CD8-positive, alpha-beta memory T cell (primary cell): ENCODE measurements at places on chromosomes 3 and 15. TPM values are rescaled to one million over a fixed set of nuclear protein-coding genes. Genes with fewer than 3 reads are reported as not detected.

DNA sequence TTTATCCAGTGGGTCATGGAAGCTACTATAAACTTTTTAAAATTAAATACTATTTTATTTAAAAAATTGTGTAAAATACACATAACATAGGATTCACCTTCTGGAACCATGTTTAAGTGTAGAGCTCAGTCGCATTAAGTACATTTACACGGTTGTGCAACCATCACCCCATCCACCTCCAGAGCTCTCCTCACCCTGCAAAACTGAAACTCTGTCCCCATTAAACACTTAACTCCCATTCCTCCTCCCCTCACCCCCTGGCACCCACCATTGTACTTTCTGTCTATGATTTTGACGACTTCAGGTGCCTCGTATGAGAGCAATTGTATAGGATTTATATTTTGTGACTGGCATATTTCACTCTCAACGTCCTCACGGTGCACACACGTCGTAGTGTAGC is 70.7 kb downstream of the APBA2 start:
- no peaks in the 10 kb centered on the region for H3K36me3 ChIP-seq
- H3K27ac ChIP-seq: no peak overlapping the region
- H3K27me3 ChIP-seq: no peaks in the 10 kb centered on the region
- peaks cover 36% of the 10 kb centered on the region for H3K4me1 ChIP-seq
- H3K4me3 ChIP-seq: no peak overlapping the region
- DNase-seq: no peak

GRCh38 chr3:5198986-5199731 is 11.7 kb downstream of the EDEM1 start:
- H3K4me3 ChIP-seq: no peak overlapping the region
- DNase-seq: no peak
- H3K4me1 ChIP-seq: peaks cover 64% of the 10 kb centered on the region
- no peaks in the 10 kb centered on the region for H3K27me3 ChIP-seq
- peak overlapping the region; percentile 22 for H3K27ac ChIP-seq

GRCh38 chr15:61336026-61336638 is 107.0 kb upstream of the RORA start:
- no peak overlapping the region for H3K4me3 ChIP-seq
- H3K36me3 ChIP-seq: no peaks in the 10 kb centered on the region
- H3K27ac ChIP-seq: no peak overlapping the region
- no peak for DNase-seq

DNA sequence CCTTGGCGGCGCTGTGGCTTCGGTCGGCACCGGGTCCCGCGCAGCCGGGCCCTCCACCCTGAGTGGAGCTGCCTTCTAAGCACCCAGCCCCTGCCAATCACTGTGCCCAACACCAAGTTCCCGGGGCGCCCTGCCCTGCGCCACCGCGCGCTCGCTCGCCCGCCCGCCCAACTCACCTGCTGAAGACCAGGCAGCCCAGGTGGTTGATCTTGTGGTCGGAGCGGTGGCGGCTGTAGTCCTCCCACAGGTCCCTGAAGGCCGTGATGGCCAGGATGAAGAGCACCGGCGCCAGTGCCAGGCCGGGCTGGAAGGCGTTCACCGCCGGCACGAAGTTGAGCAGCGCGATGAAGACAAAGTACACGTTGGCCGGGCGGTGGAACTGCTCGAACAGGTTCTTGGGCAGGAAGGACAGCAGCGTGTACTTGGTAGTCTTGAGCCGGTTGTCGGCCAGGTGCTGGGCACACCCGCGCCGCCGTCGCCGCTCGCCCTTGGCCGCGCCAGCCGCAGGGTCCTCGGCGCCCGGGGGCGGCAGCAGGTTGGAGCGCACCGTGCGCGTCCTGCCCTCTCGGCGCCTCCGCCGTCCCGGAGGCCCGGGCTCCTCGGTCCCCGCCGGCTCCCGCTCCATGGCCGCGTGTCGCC is 536 bp downstream of the ATP10A start:
- no peaks in the 10 kb centered on the region for H3K36me3 ChIP-seq
- H3K27ac ChIP-seq: peak overlapping the region; percentile 48
- peak overlapping the region; percentile 77 for H3K4me3 ChIP-seq

DNA sequence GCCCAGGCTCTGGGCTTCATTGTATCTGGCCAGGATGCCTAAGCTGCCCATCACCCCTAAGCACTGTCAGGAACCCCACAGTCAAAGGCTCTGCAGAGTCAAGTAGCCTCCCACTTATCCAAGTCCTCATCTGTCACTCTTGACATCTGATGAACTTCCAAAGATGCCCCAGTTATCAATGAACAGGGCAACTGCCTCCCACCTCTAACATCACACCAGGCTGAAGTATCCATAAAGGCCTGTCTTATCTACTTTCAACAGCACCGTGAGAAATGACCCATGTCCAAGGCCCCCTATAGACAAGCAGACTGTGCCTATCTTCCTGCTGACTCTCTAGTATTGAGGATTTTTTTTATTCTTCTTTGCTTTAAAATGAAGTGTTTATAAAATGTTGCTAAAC is 56.4 kb downstream of the TRIM69 start:
- no peak for DNase-seq
- no peaks in the 10 kb centered on the region for H3K27me3 ChIP-seq
- H3K4me1 ChIP-seq: no peaks in the 10 kb centered on the region
- H3K36me3 ChIP-seq: no peaks in the 10 kb centered on the region
- H3K27ac ChIP-seq: no peak overlapping the region

DNA sequence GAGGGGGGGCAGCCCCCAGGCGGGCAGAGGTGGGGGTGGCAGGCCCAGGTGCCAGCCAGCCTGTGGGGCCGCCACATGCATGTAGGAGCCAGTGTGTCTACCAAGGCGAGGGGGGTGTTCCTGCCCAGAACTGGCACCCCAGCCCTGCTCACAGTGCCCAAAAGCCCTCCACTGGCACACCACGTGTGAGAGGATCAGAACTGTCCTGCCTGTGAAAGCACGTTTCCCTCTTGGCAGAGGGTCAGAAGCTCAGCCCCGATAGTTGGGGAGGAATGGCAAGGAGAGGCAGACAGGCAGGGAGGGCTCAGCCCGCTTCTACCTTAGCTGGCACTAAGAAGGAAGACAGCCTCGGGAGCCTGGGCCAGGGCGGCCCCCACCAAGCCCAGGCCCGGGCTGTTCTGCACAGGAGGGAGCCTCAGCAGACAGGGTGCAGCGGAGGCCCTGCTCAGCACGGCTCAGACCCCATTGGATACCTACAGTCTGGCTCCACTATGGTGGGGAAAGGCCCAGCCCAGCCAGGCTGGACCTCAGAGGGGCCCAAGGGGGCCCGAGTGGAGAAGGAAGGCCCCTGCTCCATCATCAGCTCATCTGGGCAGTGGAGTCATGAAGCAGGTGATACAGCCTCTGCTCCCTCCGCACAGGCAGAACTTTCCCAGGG is 84.8 kb upstream of the LINGO1 start:
- DNase-seq: no peak
- H3K4me3 ChIP-seq: no peak overlapping the region
- H3K27ac ChIP-seq: no peak overlapping the region
- H3K27me3 ChIP-seq: no peaks in the 10 kb centered on the region
- no peaks in the 10 kb centered on the region for H3K36me3 ChIP-seq
- H3K4me1 ChIP-seq: no peaks in the 10 kb centered on the region

DNA sequence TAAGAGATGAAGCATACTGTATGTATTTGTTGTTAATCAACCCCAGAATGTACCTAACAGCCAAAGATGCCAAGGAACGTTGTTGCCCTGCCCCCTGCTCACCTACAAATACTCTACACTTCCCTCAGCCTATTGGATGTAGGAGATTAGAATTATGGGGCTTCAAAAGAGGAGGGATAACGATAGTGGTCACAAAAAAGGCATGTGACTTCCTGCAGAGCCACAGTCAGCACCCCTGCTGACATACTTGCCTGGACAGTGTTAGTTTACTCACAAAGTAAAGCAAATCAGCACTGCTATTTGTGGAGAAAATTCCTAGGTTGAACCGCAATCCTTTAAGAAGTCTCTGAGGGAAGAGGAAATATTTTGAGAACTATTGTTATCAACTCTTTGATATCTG is 37.9 kb downstream of the PARP15 start:
- H3K27me3 ChIP-seq: no peaks in the 10 kb centered on the region
- peaks cover 22% of the 10 kb centered on the region for H3K36me3 ChIP-seq
- H3K27ac ChIP-seq: no peak overlapping the region

DNA sequence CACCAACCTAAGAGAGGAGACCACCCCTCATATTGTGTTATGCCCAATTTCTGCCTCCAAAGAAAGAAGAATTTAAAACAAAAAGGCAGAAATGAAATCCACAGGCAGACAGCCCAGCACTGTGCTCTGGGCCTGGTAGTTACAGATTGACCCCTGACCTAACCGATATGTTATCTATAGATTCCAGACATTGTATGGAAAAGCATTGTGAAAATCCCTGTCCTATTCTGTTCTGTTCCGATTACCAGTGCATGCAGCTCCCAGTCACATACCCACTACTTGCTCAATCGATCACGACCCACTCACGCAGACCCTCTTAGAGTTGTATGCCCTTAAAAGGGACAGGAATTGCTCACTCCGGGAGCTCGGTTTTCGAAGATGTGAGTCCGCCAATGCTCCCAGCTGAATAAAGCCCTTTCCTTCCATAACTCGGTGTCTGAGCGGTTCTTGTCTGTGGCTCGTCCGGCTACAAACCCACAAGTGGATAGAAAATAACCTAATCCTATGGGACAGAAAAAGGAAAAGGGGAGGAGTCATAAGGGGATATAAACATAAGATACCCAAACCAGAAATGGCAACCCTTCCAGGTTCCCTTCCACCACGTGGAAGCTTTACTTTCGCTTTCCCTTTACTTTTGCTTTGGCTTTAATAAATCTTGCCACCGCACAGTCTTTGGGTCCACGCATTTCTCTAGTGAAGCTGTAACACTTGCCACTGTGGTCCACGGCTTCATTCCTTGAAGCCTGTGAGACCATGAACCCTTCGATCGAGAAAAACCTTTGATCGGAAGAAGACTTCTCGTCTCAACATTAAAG is 1.7 kb upstream of the CFAP91 start:
- no peak overlapping the region for H3K27ac ChIP-seq
- no peak overlapping the region for H3K4me3 ChIP-seq
- H3K36me3 ChIP-seq: no peaks in the 10 kb centered on the region
- no peak for DNase-seq
- H3K4me1 ChIP-seq: peaks cover 23% of the 10 kb centered on the region

DNA sequence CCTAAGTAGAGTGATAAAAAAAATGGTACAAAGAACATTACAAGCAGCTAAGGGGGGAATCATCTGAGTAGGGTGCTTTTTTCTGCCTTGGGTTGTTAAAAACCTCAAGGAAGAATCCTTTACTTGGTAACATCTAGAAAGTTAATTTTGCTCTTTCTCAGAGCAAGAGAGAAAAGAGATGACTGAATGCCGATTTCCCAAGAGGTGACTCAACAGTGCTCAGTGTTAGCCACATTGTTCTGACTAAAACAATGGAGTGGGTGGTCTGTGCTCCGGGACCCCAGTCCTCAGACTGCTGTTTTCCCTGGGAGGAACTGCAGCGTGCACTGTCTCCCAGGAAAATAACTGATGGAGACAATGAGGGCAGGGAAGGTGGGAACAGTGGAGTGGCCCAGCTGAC is 41.1 kb upstream of the RASGRP1 start:
- H3K4me3 ChIP-seq: no peak overlapping the region
- H3K36me3 ChIP-seq: no peaks in the 10 kb centered on the region
- H3K27me3 ChIP-seq: no peaks in the 10 kb centered on the region
- DNase-seq: no peak
- H3K27ac ChIP-seq: no peak overlapping the region

DNA sequence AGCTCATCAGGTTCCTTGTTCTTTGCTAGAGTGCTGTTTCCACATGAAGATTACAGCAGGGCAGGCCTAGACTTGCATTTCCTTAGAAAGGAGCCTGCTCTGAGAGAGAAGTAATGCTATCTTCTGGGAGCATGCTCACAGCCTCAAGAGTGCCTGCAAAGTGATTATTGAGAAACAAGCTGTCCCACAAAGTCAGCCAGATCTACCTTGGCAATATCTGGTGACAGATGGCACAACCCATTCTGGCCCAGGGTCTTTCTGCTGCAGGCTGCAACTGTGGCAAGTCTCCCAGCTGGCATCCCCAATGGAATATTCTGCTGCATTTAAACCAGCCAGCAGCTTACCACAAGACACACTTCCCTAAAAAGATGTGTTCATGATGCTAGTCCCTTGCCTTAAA is 29.3 kb downstream of the MTMR10 start:
- peaks cover 8% of the 10 kb centered on the region for H3K4me1 ChIP-seq
- no peak overlapping the region for H3K4me3 ChIP-seq
- DNase-seq: no peak
- H3K27ac ChIP-seq: no peak overlapping the region
- peaks cover 32% of the 10 kb centered on the region for H3K36me3 ChIP-seq

DNA sequence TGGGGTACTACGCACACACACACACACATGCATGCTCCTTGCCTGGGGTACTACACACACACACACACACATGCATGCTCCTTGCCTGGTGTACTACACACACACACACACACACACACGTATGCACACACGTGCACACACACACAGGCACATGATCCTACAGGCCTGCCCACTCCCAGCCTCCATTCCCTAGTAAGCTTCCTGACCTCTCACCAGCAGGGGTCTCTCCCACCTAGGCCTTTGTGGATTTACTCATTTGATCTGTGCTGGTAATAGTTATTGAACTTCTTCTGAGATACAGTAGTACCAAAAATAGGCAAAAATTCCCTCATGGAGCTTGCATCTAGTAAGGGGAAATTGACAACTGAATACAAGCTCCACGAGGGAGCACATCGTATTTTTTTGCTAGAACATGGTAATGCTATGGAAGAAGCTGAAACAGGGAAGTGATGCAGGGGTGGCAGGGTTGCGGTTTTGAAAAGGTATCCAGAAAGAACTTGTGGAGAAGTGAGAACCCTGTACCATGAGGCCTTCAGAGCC is 19.1 kb downstream of the TTC21A start:
- peaks cover 18% of the 10 kb centered on the region for H3K4me1 ChIP-seq
- H3K27ac ChIP-seq: no peak overlapping the region
- no peaks in the 10 kb centered on the region for H3K27me3 ChIP-seq

DNA sequence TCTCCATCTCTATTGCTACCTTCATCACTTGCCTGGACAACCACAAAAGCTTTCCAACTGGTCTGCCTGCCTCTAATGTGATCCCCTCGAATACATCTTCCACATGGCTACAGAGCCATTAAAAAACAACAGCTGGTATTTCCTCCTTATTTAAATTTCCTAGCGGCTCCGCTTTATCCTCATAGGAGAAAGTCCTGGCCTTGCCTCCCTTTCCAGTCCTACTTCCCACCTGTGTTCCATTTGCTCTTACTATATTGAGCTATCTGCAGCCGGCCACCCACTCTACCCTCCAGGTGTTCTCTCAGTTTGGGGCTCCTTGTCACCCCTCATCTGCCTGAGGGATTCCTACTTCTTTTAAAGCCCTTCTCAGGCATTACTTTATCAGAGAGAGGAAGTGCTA is 49.7 kb upstream of the TSPAN3 start:
- DNase-seq: no peak
- H3K4me3 ChIP-seq: no peak overlapping the region
- no peak overlapping the region for H3K27ac ChIP-seq
- no peaks in the 10 kb centered on the region for H3K27me3 ChIP-seq
- peaks cover 9% of the 10 kb centered on the region for H3K4me1 ChIP-seq
- no peaks in the 10 kb centered on the region for H3K36me3 ChIP-seq

- H3K4me1 ChIP-seq: no peaks in the 10 kb centered on the region
- H3K27ac ChIP-seq: no peak overlapping the region
- H3K27me3 ChIP-seq: no peaks in the 10 kb centered on the region
- H3K4me3 ChIP-seq: no peak overlapping the region
- DNase-seq: no peak
Measured at GRCh38 chr3:179473565-179473964, 22.3 kb upstream of the GNB4 start.

- DNase-seq: no peak
- H3K36me3 ChIP-seq: no peaks in the 10 kb centered on the region
- H3K4me3 ChIP-seq: no peak overlapping the region
- no peak overlapping the region for H3K27ac ChIP-seq
Measured at GRCh38 chr3:141334627-141335250, 33.6 kb upstream of the ZBTB38 start.

CATSPER2 gene
- total RNA-seq: 1.1 TPM

PLA2G4B gene
- 6.8 TPM for total RNA-seq

TGM4 gene
- total RNA-seq: not detected

ANKUB1 gene
- total RNA-seq: not detected

LRRC31 gene
- total RNA-seq: not detected

GREM1 gene
- not detected for total RNA-seq
